Frontal cortex (tissue), 4 donors: ENCODE measurements at places on chromosomes 3 and 15. TPM values are rescaled to one million over a fixed set of nuclear protein-coding genes. Genes with fewer than 3 reads are reported as not detected.
A peak's percentile ranks its signal among the peaks of the same experiment; 100 is the strongest.

The GOLGA6L9 gene
- 4.1 TPM for total RNA-seq

- no peak for DNase-seq
Observed at GRCh38 chr3:178518660-178519396, 17.4 kb upstream of the KCNMB2 start.

DNA sequence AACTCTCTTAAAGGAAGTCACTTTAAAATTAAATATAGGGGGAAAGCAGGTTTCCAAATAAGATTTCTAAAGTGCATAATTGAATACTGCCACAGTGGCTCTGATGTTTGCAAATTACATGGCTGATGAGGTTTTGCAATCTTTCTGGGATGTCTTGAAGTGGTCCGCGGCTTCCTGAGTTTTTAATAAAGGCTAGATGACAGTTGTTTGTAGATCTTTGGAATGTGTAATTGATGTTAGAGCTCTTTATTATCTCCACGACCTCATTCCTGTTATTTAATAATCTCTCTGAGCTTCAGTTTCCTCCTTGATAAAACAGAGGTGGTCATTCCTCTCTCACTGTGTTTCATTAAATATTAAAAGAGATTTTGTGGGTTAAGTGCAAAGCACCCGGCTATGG lies 27.0 kb upstream of the CEMIP start:
- DNase-seq: no peak

DNA sequence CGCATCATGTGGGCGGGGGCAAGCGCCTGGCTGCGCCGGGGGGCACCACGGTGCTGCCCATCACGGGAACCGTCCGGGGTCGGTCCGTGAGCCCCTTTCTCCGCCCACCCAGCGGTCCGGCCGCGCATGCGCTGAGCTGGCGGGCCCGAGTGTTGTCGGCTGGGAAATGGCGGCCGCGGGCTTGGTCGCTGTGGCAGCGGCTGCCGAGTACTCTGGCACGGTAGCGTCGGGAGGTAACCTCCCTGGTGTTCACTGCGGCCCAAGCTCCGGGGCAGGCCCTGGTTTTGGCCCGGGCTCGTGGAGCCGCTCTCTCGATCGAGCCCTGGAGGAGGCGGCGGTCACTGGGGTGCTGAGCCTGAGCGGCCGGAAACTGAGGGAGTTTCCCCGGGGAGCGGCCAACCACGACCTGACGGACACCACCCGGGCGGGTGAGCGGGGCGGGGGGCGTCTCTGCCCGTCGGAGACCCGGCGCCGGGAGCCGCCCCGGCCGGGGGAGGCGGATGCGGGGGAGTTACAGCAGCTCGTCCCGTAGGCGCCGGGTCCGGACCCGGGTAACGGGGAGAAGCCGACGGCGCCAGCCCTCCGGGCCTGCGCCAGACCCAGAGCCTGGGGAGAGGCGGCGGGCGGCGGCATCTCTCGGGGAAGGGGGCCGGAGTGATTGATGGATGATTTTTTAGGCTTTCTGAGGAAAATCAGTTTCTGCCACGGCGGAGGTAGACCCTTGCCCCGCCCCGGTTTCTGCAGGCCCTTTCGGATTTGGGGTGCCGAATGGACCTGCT lies at the start of gene LRCH3:
Gene LRCH3, plus strand, starts transcription at position 142 of the 779 bp plus-strand sequence. Its CDS starts 25 bp downstream, at position 167.
- DNase-seq: peak; percentile 82

GRCh38 chr3:79551997-79552396 lies 215.8 kb downstream of the ROBO1 start:
- DNase-seq: no peak
